ENCODE measurements at places on chromosomes 11 and 22.

GRCh38 chr11:105034813-105035620 is at the start of gene CASP1:
Gene CASP1, minus strand, starts transcription at chr11:105035144. Its CDS starts 31 bp downstream, at chr11:105035113.
- peak; percentile 90 for DNase-seq

DNA sequence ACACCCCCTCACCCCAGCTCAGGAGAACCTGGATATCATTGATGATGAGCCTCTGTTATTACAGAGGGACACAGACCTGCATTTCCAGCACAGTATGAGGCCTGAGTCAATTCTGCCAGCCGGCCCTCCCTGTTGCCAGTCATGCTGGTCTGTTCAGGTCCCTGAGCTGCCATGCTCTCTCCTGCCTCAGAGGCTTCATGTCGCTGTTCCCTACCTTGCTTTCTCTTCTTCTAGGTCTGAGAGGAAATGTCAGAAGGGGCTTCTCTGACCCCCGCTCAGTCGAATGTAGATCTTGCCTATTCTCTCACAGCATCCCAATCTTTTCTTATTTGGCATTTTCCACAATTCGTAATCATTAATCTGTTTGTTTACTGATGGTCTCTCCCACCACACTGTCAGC is 21.8 kb upstream of the ABCC8 start:
- no peak for DNase-seq

GRCh38 chr22:39434243-39434653 is 22.6 kb upstream of the MGAT3 start:
- no peak for DNase-seq

GRCh38 chr22:19959043-19959586 is 17.5 kb upstream of the TXNRD2 start:
- peak; percentile 86 for DNase-seq

DNA sequence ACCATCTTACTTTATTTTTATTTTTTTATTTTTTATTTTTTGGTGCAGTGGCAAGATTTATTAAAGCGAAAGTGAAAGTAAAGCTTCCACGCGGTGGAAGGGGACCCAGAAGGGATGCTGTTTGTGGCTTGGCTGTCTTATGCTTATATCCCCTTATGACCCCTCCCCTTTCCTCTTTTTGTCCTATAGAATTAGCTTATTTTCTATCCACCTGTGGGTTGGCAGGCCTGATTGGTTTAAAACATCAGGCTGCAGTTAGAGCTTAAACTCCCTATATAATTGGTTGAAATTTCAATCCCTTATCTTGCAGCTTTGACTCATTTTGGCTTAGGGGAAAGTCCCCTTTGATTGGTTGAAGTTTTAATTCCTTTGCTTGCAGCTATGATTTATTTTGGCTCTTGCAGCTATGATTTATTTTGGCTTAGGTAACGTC is 50.5 kb downstream of the NNMT start:
- DNase-seq: no peak

DNA sequence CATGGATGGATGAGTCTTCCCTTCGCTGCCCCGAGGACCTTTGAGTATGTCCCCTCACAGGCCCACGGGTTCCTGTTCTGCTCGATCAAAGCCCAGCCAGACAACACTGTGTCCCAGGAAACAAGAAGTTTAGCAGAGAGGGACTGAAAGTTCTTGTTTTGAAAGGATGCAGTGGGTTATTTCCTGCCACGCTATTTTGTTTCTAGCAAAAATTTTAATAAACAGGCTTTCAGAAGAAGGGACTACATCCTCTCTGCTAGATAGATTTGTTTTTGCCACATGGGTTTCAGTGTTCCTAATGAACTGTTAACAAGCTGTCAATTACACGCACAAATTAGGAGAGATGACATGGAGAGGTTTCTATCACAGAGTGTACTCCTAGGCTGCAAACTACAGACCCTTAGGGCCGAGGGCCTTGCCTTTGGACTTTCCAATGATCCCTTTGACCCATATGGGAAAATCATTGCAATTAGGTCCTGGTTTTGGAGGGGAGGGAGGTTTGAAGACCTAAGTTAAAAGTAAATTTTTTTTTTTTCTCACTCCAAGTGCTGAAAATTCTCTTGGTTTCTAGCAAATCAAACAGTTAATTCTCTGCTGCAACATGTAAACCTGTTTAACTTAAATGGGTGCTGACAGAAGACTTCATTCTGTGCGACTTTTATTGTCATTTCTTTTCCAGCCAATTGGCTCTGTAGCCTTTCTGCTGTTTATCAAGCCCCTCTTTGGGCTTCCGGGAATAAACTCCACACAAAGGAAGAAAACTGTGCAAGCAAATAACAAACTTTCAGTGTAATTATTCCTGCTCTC is 81.4 kb downstream of the RCN1 start:
- DNase-seq: peak; percentile 77

DNA sequence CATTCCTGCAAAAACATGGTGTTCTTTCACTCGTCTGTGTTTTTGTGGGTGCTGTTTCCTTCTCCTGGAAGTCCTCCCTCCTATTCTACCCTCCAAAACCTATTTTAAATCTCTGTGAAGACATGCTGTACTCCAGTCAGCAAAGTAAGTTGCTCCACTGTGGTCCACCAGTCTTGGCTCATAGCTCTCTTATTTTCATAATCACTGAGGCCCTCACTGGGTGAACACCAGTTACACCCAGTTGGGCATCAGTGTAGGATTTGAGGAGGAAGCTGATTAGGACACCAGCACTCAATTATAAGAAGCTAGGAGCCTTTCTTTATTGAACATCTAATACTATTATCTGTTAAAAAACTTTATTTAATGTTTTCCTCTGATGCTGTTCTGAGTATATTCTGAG is 23.9 kb upstream of the EED start:
- DNase-seq: no peak

- no peak for DNase-seq
These were observed 71.7 kb downstream of the DEPDC5 start for GRCh38 chr22:31825513-31825912.

GRCh38 chr22:31937341-31937740 is 7.0 kb upstream of the YWHAH start:
- DNase-seq: no peak

DNA sequence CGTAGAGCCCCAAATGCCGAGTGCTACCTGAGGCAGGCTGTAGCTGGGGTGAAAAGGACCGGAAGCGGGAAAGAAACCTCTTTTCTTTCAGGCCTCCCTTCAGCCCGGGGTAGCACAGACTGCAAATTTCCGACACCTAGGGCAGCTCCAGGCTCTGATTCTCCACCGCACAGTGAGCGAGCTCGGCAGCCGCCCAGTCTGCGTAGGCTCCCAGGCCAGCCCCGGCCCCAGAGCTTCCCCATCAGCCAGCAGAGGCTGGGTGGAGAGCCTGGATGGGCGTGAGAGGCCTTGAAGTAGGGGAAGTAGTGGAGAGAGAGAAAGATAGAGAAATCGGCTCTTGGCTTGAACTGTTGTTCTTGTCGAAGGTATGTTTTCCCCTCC is 9.3 kb upstream of the PAX6 start:
- peak; percentile 36 for DNase-seq

DNA sequence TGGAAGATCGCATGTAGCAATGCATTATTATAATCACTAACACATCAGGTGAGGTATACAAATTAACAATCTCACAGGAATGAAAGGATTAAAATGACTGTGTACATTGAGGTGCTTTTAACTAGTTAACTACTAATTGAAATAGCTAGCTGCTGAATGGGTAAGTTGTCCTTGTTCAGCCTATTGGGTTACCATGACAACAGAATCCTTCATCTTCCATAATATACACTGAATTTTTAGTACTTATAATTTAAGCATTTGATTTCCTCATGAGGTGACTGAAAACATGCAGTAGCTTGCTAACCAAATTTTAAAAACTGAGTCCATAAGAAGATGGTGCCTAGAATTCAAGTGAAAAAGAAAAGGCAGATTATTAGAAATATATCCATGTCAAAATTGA is 347.9 kb downstream of the FAT3 start:
- DNase-seq: no peak

DNA sequence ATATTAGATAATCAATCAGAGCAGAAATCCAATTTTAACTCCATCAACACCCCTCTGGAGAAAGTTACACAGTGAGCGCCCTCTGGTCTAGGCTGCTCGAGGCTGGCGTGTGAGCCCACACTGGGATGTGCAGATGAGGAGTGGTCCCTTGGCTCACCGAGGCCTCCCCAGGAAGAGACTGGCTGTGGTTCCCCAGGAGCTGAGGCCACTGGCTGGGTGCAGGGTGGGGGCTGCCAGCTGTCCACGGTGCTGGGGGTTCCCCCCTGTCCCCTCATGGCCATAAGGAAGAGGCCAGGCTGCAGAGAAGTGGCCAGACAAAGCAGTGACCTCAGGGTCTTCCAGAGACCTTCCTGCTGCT is 750.7 kb downstream of the BRD1 start:
- no peak for DNase-seq

DNA sequence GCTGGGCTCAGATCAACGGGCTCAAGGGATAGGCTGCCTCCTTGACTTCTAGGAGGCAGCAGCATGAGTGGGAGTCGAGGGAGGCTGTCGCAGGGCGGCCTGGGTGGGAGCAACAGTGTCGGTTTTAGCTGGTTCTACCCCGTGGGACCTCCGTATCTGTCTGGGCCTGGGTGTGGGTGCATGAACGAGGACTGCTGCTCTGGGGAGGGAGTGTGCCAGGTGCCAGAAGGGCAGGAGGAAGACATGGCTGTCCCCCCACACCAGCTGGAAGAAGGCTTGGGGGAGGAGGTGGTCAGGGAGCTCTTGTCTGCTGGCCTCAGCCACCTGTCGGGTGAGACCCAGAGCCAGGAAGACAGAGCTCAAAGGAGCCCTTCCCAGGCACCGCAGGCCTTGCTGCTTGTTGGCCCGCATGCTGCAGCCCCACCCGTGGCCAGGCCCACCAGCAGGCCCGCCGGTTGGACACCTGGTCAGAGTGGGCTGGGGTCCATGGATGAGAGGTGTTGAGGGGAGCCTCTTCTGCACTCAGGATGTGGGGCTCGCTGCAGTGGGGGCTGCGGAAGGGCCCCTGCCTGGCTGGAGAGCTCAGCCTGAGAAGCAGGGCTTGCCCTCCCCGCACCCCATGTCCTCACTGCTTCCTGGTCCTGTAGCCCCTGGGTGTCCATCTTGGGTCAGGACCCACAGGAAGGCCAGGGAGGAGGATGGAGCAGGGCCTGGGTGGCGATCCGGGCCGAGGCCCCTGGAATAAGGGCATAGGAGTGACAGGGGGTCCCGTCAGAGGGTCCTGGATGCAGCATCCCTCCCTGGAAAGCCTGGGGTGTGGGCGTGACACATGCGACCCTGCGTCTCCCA is 3.4 kb downstream of the CEND1 start:
- DNase-seq: no peak

DNA sequence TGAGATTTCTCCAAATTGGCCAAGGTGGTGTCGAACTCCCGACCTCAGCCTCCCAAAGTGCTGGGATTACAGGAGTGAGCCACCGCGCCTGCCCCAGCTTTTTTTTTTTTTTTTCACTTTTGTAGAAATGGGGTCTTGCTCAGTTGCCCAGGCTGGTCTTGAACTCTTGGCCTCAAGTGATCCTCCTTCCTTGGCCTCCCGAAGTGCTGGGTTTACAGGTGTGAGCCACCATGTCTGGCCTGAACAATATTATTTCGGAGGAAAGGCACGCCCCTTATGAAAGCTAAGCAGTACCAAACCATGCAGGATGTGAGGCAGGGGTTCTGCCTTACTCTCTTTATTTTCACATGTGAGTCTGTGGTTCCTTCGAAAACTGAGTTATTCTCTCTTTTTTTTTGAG is 16.1 kb downstream of the MTCH2 start:
- DNase-seq: no peak

DNA sequence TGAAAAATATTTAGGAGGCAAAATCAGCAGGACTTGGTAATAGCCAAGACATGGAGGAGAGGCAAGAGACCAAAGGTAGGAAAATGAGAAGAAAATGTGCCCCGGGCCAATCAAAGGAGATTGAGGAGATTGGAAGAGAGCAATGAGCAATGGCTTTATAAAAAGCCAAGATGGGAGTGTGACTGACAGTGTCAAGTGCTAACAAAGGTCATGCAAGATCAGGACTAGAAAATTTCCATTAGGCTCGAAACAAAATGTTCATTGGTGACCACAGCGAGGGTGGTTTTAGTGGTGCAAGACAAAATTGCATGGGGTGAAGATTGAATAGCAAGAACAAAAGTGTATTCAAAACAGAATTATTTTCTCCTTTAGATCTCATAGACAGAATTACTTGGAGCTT is 45.2 kb upstream of the TBCEL start:
- DNase-seq: no peak

GRCh38 chr11:12245549-12246016 is 131.8 kb upstream of the PARVA start:
- no peak for DNase-seq

DNA sequence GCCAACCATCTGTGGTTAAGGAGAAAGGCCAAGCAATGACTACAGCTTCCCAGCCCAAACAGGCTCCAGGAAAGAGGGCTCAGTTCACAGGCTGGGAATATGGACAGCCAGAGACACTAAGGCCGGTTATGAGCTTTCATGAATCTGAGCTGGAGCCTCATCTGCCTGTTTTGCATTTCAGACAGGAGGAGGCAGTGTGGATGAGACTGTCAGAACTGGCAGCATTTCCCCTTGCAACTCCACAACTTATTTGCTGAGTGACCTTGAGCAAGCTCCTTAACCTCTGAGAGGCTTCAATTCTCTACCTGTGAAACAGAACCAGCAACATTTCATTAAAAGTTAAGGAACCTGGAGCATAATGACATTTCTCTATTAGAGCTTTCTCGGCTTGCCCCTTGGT is 264.0 kb downstream of the ETS1 start:
- DNase-seq: peak; percentile 35

- DNase-seq: no peak
These were observed 45.3 kb upstream of the PPARA start for GRCh38 chr22:46104881-46105493.

GRCh38 chr11:67508486-67509121 is 642 bp upstream of the CDK2AP2 start:
- DNase-seq: peak; percentile 96

GRCh38 chr11:20597680-20598484 is 1.5 kb upstream of the SLC6A5 start:
- DNase-seq: no peak

GRCh38 chr11:116123739-116124138 is 619.5 kb upstream of the CADM1 start:
- DNase-seq: no peak

DNA sequence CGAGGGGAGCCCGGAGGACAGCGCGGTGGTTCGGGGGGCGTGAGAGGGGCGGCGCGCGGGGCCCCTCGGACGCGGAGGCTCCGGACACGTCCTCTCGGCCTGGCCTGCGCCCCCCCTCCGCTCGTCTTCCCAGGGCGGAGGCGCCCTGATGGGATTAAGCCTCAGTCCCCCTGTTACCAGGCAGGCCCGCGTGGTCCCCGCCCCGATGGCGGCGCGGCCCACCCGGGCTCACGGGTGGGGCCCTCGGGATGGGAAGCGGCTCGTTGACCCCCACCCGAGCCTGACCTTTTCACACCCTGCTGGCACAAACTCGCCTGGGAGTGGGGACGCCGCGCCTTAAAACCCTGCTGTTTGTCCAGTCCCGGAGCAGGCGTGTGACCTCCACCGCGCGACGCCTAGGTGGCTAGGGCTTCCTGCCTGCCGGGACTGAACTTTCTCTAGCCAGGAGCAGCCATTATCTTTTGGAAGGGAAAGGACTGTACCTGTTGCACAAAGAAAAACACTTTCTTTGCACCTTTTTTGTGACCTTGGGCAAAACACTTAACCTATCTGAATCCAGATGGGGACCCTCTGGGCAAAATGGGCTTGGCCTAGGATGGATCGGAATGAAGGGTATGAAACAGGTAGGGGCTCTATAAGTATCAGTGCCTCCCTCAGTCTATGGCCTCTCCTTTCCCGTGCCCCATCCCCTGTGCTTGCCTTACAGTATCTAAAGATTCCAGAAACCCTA is 1.0 kb downstream of the KIAA1671 start:
- DNase-seq: no peak
